ENCODE measurements at places on chromosomes 16 and 17. TPM values are rescaled to one million over a fixed set of nuclear protein-coding genes. Genes with fewer than 3 reads are reported as not detected.
A peak's percentile ranks its signal among the peaks of the same experiment; 100 is the strongest.

KIF18B gene
- polyA plus RNA-seq, result 21.2 TPM

DNA sequence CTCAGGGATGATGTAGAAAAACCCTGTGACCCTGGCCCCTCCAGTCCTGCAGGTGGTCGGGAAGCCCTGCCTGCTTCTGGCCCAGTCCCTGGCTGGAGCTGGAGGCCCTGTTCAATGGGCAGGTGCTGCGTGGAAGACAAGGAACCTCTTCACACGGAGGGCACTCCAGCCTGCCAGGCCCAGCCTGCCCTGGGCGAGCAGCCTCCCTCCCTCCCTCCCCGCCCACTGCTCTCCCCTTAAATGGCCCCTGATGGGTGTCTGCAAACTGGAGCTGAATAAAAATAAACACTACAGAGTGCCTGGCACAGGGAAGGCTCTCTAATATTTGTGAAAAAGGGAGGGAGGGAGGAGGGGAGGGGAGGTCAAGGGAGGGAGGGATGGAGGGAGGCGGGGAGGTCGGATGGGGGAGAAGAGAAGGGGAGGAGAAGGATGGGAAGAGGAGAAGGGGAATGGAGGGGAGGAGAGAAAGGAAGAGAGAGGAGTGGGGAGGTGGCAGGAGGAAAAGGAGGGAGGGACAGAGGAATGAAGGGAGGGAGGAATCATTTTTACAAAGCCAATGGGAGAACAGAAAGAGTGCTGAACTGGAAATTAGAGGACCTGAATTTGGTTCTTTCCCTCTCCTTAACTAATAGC, 222.8 kb upstream of the TNRC6C start:
- DNase-seq, result peak; percentile 30

DNA sequence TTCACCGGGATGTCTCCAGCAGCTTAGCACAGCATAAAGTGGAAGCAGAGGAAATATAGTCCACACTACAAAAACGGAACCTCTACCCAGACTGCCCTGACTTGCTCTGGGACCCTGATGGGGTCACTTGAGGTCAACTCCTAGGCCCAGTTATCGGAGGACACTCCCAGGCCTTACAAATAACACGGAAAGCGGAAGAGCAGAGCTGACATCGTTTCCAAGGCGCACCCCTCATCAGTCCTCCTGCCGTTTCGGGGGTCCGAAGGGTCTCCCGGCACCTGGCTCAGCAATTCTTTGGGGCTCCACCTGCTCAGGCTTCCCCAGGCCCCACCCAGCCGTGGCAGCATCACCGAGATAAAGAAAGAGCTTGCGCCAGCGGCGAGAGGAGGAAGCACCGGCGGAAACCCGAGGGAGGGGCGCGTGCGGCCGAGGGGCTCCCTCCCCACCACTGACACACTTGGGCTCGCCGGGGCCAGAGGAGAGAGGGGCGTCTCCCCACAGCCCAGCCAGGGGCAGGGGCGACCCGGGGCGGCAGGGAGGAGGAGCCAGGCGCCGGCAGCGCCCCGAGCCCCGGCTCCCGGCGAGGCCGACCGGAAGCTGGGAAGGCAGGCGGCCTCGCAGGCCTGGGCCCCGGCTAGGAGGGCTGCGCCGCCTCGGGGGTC, 727 bp downstream of the CORO7 start:
- DNase-seq, result no peak

CEMP1 gene
- polyA plus RNA-seq, result 8.6 TPM

GRCh38 chr16:53817117-53817755, 113.3 kb downstream of the FTO start:
- DNase-seq, result no peak

GRCh38 chr17:60436676-60437075, 14.4 kb downstream of the CHCT1 start:
- DNase-seq, result no peak
